ENCODE measurements at places on chromosomes 4 and X. TPM values are rescaled to one million over a fixed set of nuclear protein-coding genes. Genes with fewer than 3 reads are reported as not detected.
A peak's percentile ranks its signal among the peaks of the same experiment; 100 is the strongest.

GRCh38 chrX:24485323-24485722 is 20.2 kb downstream of the PDK3 start:
- no peak for DNase-seq

DNA sequence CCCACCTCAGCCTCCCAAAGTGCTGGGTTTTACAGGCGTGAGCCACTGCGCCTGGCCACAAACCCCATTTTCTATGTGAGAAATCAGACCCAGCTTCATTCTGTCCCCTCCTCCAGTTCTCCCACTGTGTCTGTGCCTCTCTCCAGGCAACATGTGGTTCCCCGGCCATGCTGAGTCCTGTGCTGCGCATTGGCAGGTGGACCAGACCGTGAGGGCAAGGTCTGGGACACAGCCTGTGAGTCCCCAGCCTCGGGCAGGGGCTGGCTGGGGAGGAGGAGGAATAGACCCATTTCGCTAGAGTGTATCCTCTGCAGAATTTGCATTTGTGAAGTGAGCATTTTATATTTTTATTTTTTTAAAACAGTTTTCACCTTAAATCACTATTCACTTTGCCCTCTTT is 21.5 kb upstream of the CLDN24 start:
- no peak for DNase-seq

- no peak for DNase-seq
These were observed 46.0 kb downstream of the ELOVL6 start for GRCh38 chr4:110152386-110152785.

DNA sequence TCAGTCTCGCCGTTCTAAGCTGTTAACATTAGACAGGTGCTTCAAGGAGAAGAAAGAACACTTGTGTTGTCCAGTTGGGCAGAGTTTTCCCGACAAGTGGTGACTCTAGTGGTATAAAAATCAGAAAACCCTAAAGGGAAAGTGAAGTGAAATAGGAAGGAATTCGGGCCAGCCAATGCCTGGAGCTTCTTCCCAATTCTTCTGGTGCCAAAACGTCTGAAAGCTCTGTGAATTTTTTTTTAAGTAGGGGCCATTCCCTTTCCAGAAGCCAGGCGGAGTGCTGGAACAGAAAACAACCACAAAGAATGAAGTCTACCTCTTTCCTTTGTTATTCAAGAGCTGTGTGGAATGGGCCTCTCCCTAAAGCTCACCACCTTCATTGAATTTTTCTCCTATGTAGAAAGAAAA is 43.1 kb upstream of the PPARGC1A start:
- DNase-seq: peak; percentile 36

The UGT2B7 gene
- total RNA-seq: not detected

The TMEM144 gene
- 2.0 TPM for total RNA-seq

The SPANXA1 gene
- total RNA-seq: not detected

The AKAP14 gene
- not detected for total RNA-seq
